ENCODE measurements at places on chromosomes 4 and X.

DNA sequence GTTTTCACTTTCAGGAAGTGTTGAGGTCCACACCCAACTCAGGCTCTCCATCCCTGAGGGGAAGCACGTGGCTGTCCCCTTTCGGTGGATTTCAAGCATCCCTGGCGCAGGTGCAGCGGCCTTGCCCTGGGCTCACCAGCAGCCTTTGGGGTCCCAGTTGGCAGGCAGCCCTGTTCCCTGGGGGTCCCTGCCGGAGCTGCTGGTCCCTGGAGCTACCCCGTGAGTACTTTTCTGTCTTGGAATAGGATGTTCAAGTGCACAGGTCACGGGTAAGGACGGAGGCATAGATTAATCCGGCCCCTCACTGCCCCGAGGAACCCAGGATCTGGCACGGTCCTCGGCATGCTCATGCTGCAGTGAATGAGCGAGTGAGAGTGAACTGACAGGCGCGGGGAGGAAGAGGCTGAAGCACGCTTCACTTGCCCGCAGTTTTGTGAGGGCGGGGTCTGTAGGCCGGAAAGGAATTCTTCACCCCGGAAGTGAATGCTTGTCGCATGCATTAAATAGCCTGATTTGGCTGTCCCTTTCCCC, 117.2 kb upstream of the FAT1 start:
- DNase-seq, result no peak

- DNase-seq, result no peak
Observed at GRCh38 chrX:143472347-143472938, 44.8 kb downstream of the SPANXN3 start.

DNA sequence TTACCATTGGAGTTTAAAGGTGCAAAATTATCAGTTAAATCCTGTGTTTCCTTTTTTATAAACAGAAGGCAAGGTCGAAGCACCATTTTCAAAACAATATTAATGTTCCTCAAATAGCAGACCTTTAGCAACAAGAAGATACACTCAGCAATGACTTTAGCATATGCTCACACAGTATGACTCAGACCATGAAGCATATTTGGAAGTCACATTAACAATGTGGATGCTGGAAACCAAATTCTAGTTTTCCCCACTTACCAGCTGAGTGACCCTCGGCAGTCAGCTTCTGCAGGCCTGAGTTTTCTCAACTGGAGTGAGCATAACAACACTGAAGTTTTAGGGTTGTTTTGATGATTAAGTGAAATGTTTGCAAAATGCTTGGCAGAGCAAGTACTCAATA, 130.5 kb downstream of the ANK2 start:
- DNase-seq, result no peak

- no peak for DNase-seq
Observed at GRCh38 chr4:88341227-88342192, 37.1 kb upstream of the HERC6 start.

- no peak for DNase-seq
Observed at GRCh38 chr4:2354118-2354517, 64.3 kb downstream of the ZFYVE28 start.

DNA sequence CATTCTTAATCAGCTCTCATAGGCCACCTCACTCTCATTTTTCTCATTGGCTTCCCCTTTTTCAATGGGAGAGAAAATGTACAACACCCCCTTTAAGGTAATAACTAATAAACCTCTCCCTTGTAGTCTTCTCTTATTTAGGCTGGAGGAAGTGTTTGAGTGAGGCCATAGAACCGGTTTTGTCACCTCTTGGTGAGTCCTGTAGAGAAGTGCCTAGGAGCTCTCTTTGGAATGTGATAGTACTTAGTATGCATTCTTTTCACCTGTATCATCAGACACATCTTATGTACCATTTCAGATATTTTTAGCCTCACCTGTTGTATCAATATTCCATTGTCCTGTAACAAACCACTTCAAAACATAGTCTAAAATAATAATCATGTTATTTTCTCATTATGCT, 3.5 kb upstream of the TAB3 start:
- no peak for DNase-seq
